ENCODE measurements at places on chromosomes 16 and 17.

- DNase-seq, result no peak
These were observed 15.8 kb downstream of the PPM1D start for GRCh38 chr17:60615840-60616239.

- no peak for DNase-seq
These were observed 23.2 kb downstream of the USP43 start for GRCh38 chr17:9668517-9668916.

- no peak for DNase-seq
These were observed 55.8 kb downstream of the RNF213 start for GRCh38 chr17:80316431-80316830.

- DNase-seq, result no peak
These were observed 1.3 kb downstream of the RHBDF1 start for GRCh38 chr16:71210-71539.

GRCh38 chr17:59257101-59257500 lies 36.8 kb downstream of the GDPD1 start:
- no peak for DNase-seq

GRCh38 chr17:19328441-19329061 lies 34.0 kb downstream of the B9D1 start:
- DNase-seq, result no peak

DNA sequence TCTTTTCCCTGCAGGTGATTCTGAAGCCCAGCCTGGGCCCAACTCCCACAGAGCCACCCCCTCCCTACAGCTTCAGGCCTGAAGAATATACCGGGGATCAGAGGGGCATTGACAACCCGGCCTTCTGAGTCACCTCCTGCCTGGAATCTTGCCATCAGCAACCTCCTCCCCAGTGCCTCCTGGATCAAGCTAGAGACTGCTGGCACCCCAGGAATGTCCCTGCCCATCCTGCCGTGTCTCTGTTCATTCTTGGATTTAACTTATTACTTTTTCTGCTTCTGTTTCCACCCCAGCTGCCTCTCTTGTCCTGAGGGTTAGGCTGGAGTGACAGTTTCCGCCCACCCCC lies 4.9 kb downstream of the TMEM92 start:
- DNase-seq, result no peak

DNA sequence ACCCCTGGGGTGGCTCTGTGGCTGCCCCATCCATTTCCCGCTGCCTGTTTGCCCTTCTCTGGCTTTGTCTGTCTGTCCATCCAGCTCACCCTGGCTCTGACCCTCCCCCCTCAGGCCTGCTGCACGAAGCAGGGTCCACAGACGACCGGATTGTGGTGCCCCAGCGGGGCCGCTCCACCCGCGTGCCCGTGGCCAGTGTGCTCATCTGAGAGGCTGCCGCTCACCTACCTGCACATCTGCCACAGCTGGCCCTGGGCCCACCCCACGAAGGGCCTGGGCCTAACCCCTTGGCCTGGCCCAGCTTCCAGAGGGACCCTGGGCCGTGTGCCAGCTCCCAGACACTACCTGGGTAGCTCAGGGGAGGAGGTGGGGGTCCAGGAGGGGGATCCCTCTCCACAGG lies 761 bp upstream of the LAT start:
- no peak for DNase-seq

GRCh38 chr17:59124665-59125064 lies 18.0 kb upstream of the TRIM37 start:
- no peak for DNase-seq

- no peak for DNase-seq
These were observed 54.1 kb upstream of the MARCHF10 start for GRCh38 chr17:62862251-62862650.

DNA sequence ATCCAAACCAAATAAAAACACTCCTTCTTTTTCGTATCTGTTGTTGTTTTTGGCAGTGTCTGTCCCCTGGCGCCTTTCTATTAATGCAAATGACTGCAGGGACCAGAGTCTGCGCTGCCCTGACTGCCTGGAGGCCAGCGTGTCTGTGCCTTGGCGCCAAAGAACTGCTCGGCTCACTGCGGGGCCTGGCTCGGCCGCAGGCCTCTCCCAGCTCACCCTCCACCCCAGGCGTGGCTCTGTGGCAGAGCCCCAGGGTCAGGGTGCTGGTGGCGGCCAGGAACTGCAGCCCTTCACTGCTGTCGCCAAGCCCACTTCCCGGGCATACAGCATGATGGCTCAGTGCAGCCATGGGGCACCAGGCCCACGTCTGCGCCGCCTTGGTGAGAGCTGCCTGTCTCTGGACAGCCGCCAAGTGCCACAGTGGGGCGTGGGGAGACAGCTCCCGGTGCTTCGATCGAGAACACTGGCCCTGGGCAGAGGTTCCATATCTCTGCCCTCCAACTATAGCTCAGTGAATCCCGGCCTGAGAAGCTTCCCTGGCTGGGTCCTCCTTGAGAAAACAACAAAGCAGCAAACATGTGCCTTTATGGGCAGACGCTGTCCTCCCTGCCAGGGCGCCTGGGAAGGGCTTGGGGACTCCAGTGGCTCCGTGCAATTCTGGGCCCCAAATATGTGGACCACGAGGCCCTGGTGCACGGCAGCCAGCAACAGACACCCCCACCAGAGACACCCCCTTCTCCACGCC lies 11.1 kb downstream of the CANT1 start:
- DNase-seq, result no peak

DNA sequence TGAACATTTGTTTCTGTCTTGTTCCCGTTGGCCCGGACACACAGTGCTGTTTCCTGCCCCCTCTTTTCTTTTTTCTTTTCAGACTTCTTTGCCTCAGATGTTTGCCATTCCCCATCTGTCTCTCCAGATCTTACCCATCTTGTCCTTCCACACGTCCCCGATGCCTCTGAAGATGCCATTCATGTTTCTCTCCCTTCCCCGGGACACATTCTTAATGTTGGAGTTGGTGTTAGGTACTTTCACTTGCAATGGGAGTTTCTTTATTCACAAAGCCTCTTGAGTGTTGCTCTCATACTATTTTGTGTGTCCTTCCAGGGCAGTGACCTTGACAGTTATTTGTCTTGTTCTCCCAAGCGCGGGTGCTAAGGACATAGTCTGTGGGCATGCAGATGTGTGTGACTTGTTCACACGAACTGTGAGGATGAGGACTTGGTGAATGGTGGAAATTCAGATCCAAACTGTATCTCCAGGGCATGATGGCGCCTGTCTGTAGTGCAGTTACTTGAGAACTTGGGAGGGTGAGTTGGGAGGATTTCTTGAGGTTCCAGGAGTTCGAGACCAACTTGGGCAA lies 8.3 kb downstream of the SEC14L1 start:
- no peak for DNase-seq

DNA sequence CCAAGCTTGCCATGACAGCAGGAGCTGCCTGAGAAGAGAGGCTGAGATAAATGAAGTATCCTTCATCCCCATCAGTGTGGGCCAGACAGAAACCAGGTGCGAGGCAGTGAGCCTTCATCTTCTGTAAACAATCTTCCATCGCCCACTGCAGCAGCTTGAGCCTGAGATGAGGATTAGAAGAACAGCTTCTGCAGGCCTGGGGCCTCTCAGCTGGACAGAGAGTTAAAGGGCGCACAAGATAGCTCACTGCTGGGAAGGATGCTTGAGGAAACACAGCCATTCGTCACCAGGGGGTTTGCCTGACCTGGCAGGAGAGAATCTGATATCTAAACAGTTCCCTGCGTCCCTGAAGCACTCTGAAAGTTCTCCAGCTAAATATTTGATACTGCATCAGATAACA lies 27.1 kb downstream of the HOXB1 start:
- no peak for DNase-seq

GRCh38 chr17:78940258-78940657 lies 15.1 kb upstream of the TIMP2 start:
- DNase-seq, result no peak

GRCh38 chr16:21203155-21203797 lies 8.1 kb downstream of the ZP2 start:
- no peak for DNase-seq

- no peak for DNase-seq
These were observed 96.8 kb upstream of the NACA2 start for GRCh38 chr17:61687769-61688168.

DNA sequence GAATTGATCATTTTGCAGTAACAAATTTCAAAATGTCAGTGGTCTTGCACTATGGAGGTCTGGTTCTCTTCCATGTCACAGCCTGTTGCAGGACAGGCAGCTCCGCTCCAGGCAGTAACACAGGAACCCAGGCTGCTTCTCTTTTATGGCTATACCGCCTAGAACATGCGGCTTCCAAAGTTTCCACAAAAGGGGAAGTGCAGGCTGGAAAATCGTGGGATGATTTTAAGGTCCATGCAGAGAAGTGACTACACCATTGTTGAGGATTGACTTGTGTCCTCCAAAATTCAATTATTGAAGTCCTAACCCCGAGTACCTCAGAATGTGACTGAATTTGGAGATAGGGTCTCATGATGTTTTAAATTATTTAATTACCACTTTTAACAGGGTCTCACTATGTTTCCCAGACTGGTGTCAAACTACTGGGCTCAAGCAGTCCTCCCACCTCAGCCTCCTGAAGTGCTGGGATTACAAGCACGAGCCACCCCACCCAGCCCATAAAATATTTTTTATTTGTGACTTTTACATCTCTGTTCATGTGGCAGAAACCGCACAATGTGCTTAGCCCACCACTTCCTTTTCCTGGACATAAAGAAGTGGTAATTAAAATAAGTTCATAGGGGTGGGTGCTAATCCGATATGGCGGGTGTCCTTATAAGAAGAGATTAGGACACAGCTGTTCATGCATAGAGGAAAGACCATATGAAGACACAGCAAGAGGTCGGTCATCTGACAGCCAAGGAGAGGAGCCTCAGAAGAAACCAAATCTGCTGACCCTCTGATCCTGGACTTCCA lies 279.2 kb upstream of the RPL38 start:
- no peak for DNase-seq

DNA sequence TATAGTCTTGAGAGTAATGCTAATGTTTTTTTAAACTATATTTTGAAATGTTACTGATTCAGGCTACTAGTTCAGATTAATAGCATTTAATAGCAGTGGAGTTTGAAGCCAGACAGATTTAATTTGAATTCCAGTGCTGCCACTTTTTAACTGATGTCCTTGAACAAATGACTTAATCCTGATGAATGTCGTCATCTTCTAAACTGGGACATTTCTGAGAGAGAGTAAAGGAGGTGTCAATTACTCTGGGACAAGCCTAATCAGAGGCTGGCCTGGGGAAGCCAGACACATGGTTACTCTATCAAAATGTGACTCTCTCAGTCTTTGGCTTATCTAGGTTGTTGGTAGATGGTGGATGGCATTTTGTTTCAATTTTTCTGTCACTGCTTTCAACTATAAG lies 246.7 kb downstream of the HS3ST3A1 start:
- no peak for DNase-seq

DNA sequence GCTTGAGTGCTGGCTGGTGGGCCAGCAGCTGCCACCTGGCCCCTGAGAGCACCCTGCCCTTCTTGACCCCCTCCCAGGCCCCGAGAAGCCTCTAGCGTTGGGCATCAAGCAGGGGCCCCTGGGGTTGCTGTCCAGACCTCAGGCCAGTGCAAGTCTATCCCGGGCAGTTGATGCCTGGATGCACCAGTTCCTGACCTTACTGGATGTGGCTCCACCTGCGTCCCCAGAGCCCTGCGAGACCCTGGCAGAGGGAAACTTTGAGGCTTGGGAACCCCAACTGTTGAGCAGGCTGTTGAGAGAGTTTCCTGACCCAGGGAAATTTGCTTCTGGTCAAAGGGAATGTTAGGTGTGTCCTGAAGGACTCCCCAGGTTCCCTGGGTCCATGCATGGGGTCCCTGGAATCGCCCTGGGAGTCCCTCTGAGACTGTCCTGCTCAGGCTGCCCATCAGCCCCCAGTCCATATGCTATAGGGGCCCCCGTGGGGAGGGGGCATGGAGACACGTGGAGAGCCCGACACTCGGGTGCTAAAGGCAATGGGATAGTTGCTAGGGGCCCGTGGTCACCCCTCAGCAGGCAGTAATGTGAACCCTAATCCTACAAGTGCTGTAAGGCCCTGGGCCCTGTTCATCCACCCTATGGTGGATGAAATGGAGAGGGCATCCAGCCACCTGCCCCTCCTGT lies 46.4 kb downstream of the RAB11FIP4 start:
- DNase-seq, result no peak

DNA sequence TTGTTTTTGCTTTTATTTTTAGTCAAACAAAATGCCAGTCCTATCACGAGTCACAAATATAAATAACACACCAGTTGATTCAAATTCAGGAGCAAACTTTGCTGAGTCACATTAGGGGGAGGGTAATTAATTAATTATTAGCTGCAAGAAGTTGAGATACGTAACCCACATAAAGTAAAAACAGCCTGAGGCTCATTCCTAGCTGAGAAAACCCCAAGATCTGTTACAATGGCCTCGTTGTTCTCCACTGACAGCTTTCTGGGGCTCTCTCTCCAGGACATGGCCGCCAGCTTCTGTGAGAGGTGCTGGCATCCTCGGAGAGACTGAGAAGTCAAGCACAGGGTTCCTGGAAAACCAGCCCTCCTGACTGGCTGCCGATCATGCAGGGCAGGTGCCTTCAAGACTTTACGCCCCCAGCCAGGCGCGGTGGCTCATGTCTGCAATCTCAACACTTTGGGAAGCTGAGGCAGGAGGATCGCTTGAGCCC lies 11.1 kb downstream of the RAB40B start:
- no peak for DNase-seq

DNA sequence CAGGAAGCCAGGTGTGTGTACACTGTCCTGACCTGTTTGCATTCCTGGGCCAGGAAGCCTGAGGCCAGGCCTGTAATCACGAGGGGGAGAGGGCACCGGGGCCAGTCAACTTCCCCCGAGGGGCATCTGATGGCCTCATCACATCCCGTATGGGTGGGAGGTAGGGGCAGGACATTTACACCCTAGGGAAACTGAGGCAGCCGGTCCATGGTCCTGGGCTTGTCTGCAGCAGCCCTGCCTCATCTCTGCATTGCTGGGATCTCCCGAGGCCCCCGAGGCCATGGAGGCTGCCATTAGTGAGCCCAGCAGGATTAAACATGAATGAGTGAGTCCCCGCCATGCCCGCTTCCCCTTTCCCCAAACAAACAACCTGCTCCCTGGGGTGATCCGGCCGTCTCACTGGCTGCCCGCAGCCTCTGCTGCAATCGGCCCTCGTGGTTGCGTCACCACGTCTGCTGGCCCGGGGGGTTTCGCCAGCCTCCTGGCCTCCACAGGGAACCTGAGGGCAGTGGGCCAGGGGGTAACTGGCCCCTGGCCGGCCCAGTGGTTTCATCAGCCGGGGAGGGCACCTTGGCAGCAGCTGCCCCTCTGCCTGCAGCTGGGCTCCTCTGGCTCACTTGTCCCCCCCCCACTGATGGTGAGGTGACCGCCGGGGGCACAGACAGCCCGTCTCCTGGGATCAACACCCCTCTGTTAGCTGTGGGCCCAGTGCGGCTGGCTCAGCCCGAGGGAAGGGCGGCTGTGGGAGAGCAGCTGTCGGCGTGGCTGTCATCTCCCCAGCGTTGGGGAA lies 88.3 kb upstream of the GSE1 start:
- DNase-seq, result peak; percentile 82

DNA sequence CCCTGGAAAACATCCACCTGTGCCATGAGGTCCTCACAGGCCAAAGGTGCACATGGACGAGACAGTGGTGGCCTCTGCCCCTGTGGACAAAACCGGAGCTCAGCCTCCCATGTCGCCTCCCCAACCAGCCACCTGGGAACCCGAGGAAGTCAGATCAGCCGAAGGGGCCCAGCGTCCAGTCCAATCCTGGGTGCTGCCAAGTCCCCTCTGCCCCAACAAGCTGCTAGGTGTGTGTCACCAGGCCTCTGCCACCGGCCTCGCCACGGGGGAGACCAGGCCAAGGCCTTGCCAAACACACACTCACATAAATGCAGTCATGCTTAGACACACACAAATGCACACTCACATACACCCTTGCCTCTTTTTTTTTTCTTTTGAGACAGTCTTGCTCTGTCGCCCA lies 167.8 kb downstream of the RBFOX3 start:
- no peak for DNase-seq
